Retinal pigment epithelial cell (primary cell): ENCODE measurements at places on chromosomes 16 and 17.

- no peak for DNase-seq
Measured at GRCh38 chr16:60788631-60789030, 1247.6 kb downstream of the CDH8 start.

- DNase-seq = no peak
Measured at GRCh38 chr16:88584676-88585075, 14.5 kb downstream of the ZC3H18 start.

GRCh38 chr17:1779571-1780131, 17.8 kb downstream of the SERPINF1 start:
- DNase-seq = peak; percentile 93

DNA sequence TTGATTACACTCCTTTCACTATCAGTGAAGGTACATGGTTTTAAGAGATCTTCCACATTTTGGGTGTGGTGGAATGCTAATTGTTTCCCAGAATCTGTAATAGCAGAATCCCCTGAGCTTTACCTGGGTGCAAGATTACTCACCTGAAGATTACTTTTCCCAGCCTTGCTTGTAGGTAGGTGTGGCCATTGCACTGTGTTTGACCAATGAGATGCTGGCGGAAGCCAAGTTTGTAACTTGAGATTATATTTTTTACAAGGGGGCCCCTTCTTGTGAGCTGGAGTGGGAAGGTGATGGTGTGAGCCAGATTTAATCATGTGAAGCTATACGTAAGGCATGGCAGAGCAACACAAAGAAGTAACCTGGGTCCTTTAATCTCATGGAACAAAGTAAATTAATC, 294.3 kb downstream of the TOX3 start:
- no peak for DNase-seq

DNA sequence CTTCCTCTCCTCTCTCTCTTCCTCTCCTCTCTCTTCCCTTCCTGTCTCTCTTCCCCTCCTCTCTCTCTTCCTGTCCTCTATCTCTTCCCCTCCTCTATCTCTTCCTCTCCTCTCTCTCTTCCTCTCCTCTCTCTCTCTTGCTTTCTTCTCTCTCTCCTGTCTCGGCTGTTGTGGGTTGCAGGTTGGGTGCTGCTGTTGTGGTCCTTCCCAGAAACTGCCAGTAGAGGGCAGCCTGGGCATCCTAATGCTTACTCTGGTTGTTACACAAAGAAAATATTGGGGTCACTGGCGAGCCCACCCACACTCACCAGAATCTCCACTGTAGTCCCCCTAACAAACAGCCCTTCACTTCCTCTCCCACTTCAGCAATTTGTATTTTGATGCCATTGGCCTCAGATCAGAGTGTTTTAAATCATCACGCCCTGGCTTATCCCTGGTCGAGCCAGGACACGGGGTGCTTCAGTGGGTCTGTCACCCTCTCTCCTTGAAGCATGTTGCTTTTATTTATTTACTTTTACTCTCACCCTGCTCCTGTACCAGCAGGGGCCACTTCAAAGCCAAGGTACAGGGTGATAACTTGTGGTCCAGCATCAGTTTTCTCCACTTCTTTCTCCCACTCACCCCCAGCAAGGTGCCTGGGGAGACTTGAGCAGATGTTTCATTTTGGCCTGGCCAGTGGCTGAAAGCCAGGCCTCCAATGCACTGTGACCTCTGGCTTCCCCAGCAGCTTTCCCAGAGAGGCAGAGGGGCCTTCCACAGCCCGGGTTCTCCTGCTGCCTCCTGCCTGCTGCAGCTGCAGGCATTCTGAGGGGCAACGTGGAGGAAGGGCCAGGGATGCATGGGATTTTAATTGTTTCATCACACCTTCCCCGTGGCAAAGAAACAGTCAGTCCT, 4.7 kb upstream of the MMP15 start:
- no peak for DNase-seq

DNA sequence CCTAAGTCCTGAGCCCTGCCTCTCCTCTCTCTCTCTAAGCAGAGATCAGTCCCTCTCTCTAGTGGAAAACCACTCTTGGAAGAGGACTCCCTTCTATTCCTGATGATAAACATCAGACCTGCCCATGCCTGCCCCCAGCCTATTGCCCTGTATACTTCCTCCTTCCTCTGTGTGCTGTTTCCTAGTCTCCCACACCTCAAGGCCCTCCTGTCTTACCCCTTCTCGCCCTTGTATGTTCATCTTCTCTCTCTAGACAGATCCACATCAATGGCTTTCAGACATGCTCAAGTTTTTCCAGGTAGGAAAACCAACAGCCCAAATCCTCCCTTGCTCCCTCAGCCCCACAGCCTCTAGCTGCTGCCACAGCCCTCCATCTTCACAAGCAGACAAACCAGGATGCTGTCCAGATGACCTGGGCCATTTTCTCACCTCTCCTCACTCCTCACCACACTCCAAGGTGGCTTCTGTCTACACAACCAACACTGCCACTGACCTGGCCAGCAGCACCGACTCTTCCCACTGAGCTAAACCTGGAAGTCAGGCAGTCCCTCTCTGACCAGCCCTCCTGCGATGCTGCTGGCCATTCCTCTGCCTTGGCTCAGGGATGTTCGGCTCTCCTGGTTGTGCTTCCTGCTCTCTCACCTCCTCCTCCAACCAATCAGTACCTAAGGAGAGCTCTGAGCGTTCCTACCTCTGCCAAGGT, 36.3 kb downstream of the MARF1 start:
- no peak for DNase-seq

GRCh38 chr16:86458149-86458777, 52.1 kb upstream of the FOXF1 start:
- no peak for DNase-seq

GRCh38 chr16:2473999-2474876, 689 bp upstream of the TBC1D24 start:
- DNase-seq = no peak

DNA sequence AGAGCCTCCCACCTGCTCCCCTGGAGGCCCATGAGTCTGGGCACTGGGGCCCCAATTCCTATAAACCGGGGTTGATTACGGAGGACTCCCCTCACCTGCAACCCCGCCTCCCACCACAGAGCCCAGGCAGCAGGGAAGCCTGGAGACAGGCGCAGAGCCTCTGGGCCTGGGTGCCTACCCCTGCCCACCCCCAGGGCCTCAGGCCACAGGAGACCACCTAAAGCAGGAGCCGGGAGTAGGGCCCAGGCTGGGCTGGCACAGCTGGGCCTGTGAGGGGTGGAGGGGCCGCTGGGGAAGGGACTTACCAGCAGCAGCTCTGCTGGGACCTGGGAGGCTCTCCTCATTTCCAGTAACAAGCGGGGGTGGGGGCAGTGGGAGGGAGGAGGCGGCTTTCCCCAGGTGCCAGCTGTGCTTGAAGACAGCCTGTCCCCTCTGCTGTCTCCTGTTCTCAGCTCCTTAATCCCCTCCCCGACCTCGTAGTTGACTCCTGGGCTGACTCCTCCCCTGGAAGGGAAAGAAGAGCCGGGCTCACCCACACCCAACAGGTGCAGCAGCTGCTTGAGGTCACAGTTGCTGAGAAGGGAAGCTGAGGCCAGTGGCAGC, 46.8 kb downstream of the TMEM235 start:
- no peak for DNase-seq

GRCh38 chr17:34081269-34081668, 173.8 kb upstream of the CCL2 start:
- no peak for DNase-seq

GRCh38 chr16:56558024-56558747, 6.7 kb upstream of the MT4 start:
- DNase-seq = no peak

GRCh38 chr16:23206986-23207385, 24.4 kb downstream of the SCNN1G start:
- DNase-seq = no peak

DNA sequence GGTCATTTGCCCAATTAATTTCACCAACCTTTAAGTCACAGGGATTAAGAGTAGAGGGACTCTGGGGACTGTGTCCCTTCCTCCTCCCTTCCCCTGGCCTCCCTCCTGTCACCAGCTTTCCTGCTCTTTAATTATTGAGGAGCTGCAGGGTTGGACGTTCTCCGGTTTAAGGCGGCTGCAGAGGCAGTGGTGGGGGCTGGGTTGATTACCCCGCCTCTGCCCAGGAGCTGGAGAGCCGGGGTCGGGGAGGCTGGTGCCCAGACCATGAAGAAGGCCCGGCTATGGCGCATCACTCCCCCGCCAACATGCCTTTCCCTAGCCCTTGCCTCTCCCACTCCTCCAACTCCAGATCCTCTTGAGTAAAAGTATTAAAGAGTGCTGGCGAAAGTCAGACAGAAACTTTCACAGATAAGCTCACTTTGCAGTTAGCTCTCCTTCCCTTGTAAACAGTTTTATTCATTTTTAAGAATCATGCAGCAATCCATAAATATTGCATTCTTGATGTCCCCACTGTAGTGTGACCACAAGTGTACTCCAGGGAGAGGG, 1.1 kb upstream of the FOXJ1 start:
- DNase-seq = no peak

DNA sequence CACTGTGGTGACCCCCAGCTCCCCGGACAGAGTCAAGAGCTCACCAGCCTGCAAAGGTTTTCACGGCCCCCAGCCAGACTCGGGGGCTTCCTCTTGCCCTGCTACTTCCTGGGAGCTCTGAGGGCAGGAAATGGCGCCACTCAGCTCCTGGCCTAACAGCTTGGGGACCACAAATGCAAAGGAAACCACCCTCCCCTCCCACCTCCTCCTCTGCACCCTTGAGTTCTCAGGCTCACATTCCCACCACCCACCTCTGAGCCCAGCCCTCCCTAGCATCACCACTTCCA, 375 bp upstream of the SPN start:
- DNase-seq = no peak

GRCh38 chr16:1493746-1494094, 560 bp downstream of the TELO2 start:
- DNase-seq = no peak

DNA sequence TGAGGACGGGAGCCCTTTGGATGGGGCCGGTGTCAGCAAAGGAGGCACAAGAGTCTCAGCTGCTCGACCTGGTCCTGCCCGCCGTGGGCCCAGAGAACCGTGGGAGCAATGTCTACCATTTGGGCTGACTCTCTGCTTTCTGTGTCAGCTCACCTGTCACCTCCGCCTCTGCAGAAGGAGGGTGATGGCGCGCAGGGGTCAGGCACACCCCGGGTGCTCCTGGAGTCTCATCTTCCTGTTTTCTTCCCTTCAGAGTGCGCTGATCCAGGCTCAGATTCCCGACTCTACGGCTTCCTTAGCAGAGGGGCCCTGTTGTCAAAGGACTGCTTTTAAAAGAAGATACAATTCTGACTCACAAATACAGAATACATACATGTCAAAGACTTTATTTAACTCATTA, 167.1 kb downstream of the BANP start:
- DNase-seq = no peak

- no peak for DNase-seq
Measured at GRCh38 chr17:49691677-49692191, 13.8 kb upstream of the SPOP start.

DNA sequence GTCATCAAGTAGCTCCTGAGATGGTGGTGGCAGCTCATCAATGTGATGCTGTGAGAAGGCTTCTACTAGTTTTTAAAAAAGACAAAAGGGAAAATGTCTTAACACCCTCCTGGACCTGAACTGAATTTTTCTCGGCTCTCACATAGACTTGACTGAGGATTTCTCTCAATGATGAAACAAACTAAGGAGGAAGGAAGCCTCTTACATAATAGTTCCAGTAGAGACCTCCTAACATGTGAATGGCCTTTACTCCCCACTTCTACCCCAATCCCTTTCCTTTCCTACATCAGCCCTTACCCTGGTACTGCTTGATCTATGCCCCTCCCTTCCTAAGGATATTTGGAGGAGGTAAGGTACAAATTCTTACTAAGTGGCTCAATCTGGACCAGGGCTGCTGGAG, 54.8 kb upstream of the MTMR4 start:
- no peak for DNase-seq

DNA sequence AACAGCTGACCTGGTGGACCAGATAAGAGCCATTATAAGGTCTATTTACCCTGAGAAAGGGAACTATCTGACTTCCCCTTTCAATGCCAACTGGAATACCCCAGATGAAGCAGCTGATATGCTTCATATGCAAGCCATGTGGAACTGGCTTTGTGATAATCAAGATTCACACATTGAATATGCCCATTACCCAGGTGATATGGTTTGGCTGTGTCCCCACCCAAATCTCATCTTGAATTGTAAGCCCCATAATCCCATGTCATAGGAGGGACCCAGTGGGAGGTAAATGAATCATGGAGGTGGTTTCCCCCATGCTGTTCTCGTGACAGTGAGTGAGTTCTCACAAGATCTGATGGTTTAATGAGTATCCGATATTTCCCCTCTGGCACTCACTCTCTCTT, 42.1 kb downstream of the IKZF3 start:
- DNase-seq = no peak

- no peak for DNase-seq
Measured at GRCh38 chr17:81831957-81832607, 1.0 kb downstream of the MCRIP1 start.

GRCh38 chr17:82457929-82458178, 687 bp upstream of the NARF start:
- no peak for DNase-seq

- no peak for DNase-seq
Measured at GRCh38 chr17:31654936-31655335, 204.1 kb downstream of the COPRS start.

DNA sequence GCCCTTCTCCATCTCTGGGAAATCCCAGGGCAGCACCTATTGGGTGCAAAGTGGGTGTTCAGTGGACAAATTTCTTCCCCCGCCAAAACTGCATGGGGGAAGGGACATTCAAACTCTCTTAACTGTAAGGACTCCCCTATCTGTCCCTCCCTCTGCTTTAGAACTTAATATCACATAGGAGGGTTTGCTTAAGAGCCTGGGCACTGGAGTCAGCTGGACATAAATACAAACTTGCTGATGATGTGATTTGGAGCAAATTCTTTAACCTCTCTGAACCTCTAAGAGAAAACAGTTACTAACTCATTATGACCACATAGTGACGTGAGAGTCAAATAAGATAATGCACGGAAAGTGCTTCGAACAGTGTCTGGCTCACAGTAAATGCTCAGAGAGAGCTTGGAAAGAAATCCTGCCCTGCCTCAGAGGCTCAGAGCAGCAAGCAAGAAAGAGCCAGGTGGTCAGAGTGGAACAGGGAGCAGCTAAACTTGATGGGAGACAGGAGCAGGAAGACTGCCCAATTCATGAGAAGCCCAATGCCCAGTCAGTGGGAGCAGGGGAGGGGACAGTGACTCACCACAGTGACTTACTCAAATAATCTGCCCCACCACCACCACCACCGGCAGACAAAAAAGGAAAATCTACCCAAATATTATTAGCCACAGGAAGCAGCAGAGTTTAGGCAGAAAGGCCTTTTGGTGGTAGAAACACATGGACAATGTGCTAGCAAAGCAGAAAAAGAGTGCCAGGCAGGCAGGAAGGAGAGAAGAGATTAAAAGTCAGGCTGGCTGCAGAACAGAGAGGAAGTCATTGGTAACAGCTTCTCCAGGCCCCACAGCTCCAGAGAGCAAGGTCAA, 23.9 kb upstream of the CCL1 start:
- DNase-seq = no peak

GRCh38 chr17:57096472-57097202, 11.6 kb downstream of the AKAP1 start:
- no peak for DNase-seq

GRCh38 chr16:15608398-15609285, 34.3 kb downstream of the MARF1 start:
- no peak for DNase-seq

- DNase-seq = no peak
Measured at GRCh38 chr16:65959983-65960382, 406.5 kb upstream of the CDH5 start.

GRCh38 chr17:27353033-27353460, 59.1 kb downstream of the WSB1 start:
- DNase-seq = no peak
